Right hindlimb (tissue), 1 donor: ENCODE measurements at places on chromosomes 5 and 9.

DNA sequence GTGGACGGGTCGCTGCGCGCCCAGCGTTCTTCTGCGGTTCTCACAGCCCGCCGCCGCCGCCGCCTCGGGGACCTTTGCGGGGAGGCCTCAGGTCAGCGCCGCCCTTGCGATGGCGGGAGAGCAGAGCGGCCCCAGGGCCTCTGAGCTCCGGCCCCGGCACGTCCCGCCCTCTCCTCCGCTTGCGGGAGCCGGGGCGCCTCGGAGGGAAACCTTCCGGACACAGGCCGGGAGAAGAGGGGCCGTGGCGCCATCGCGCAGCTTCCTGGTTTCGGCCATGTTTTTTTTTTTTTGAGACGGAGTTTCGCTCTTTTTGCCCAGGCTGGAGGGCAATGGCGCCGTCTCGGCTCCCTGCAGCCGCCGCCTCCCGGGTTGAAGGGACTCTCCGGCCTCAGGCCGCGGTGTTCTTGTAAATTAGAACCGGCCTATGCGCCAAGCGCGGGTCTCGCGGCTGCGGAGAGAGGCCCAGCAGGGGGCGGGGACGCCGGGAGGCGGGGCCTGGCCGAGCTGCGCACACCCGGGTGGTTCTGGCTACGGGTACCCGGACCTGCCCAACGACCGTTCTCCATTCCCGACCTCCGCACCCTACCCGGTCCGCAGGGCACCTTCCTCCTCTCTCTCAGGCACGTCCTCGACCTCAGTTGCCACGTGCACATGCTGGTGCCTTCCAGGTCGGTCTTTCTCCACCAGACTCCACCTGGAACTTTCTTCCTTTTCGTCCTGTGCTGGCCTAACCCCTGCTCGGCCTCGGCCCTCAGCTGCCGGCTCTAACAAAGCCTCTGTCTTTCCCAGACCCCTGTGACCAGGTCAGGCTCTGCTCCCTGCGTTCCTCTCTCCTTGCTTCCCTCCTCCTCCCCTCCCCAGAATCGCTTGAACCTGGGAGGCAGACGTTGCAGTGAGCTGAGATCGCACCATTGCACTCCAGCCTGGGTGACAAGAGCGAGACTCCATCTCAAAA lies 28.8 kb upstream of the MGAT1 start:
- DNase-seq, result peak; percentile 89

GRCh38 chr9:34218446-34218845 lies 39.6 kb downstream of the UBAP1 start:
- no peak for DNase-seq

- peak; percentile 41 for DNase-seq
Measured at GRCh38 chr5:96660971-96661854, 963 bp upstream of the CAST start.

GRCh38 chr5:61617039-61617438 lies 285.0 kb downstream of the ZSWIM6 start:
- DNase-seq, result no peak

DNA sequence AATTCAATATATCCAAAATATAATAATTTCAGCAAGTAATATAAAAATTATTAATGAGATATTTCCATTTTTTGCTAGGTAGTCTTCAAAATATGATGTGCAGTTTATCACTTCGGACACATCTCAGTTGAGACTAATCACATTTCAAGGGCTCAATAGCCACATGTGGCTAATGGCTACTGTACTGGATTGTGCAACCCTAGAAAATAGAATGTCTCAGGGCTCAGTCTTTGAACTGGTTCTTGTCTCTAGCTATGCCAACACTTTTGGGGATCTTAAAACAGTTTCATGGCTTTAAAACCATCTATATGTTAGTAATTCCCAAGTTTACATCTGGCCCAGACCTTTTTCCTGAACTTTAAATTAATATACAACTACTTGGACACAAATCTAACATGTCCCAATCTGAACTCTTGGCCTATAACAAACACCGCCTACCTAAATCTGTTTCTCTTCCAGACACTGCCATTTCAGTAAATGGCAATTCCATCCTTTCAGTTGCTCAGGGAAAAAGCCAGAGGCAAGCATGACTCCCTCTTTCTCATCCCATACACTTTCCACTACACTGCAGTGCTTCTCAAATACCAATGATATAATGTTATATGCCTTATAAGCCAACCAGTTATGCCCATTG lies 18.8 kb downstream of the PTAR1 start:
- no peak for DNase-seq

DNA sequence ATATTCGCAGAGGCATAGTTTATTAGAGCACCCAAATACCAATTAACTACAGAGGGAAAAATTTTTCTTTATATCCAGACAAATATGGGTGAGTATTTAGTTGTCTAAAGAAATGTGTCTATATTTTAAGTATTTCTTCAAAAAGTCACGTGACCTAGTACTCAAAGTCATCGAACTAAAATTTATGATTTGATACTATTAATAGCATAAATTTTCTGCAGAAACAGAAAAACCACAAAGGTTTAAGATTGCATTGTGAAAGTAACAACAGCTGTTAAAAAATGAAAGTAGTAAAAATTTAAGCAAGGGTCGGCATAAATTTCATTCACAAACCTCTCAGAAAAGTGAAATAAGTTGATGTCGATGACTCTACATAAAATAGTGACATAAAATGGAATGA lies 323.9 kb upstream of the RORB start:
- no peak for DNase-seq

DNA sequence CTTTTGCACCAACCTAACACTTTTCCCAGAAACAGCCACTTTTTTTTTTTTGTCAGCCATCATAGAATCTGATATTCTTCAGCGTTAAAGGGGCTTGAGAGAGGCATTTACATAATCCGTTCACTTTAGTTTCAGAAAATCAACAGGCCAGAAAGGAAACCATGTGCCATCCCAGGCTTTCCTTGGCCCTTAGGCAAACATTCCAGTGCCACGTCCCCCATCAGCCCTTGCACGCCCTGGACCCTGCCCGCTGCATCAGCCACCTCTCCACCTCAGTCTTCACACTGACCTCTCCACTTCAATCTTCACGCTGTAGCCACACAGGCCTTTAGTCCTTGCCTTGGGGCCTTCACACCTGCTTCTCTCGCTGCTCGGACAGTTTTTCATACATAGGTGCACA lies 123.2 kb downstream of the GRIA1 start:
- DNase-seq, result no peak

DNA sequence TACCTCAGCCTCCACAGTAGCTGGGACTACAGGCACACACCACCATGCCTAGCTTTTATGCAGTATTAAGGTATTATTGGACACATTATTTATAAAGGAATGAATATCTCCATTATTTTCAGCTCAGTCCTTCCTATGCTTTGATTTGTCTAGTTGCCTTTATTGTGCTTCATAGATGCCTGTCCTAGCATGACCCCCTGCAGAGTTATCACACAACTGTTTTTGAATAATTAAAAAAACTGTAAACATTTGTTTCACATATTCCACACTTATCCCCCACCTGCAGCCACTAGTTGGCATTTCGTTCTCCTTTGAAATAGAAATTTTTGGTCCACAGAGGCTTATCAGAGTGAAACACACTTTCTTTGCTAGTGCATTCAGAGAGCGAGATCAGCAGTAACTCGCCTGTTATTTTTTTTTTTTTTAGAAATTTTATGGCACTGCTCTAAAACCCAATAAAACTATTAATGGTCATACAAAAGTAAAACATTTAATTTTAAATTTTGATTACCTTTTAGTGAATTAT lies 151.8 kb upstream of the RASA1 start:
- no peak for DNase-seq

DNA sequence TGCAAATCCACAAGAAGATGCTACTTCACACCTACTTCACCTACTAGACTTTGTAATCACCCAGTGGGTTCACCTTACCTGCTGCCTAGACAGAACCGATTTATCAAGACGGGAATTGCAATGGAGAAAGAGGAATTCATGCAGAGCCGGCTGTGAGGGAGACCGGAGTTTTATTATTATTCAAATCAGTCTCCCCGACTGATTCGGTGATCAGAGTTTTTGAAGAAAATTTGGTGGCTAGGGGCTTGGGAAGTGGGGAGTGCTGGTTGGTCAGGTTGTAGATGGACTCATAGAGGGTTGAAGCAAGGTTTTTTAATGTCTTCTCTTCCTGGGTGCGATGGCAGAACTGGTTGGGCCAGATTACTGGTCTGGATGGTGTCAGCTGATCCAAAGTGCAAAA lies 23.4 kb downstream of the SFXN1 start:
- no peak for DNase-seq

DNA sequence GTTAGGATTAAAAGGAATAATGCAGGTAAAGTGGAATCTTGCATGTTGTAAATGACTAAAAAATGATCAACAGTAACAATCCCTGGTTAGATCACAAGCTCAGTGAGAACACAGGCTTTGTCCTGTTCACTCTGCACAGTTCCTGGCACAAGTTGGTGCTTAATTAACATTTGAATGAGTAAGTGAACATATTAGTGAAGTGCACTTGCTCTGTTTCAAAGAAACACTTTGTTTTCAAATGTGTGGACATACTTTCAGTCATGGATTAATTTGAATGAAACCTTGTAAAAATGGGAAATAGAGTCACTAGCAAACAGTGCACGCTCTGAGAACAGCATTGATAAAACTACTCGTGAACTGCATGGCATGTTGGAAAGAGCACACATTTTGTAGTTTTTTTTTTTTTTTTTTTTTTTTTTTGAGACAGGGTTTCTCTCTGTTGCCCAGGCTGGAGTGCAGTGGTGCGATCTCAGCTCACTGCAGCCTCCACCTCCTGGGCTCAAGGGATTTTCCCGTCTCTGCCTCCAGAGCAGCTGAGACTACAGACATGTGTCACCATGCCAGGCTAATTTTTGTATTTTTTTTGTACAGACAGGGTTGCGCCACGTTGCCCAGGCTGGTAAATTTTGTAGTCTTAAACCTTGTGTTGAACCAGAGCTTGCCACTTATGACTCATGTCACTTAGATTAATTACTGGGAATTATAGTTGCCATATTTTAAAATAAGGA lies 159.9 kb downstream of the LURAP1L start:
- no peak for DNase-seq

GRCh38 chr5:14853685-14854084 lies 17.9 kb downstream of the ANKH start:
- DNase-seq, result no peak

DNA sequence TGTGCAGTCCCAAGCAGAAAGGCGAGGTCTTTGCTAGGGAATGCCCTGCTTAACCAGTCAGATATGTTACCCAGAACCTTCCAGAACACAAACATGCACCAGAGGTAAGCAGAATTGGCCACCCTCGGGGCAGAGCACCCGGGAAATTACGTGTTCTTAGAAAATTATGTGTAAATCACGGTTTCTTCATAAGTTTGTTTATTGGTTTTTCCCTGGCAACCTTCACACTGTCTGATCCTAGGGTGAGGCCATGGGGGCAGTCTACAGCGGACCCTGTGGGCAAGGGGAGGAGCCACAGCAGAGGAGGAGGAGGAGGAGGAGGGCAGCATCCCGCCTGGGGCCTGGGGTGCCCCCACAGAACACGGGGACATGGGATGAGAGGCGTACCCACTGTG lies 31.4 kb downstream of the RXRA start:
- no peak for DNase-seq

GRCh38 chr9:120627073-120627472 lies 47.1 kb upstream of the CDK5RAP2 start:
- DNase-seq, result no peak

- DNase-seq, result peak; percentile 64
Measured at GRCh38 chr9:13431222-13431536, 151.7 kb upstream of the MPDZ start.

DNA sequence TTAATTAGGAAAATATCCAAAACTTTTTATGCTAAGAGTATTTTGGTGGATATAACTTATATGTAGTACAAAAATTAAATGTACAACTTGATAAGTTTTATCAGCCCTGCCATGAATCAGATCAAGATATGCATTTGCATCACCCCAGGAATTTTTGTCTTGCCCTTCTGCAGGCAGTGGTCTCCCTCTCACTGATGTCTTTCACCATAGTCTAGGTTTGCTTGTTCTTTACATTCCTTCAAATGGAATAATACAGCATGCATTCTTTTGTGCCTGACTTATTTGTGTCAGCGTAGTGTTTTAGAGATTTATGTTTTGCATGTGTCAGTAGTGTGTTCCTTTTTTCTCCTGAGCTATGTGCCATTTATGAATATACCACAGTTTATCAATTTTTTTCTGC lies 36.4 kb downstream of the RNF180 start:
- no peak for DNase-seq

GRCh38 chr5:178463321-178464155 lies 126.7 kb downstream of the COL23A1 start:
- DNase-seq, result no peak

- peak; percentile 15 for DNase-seq
Measured at GRCh38 chr5:995318-995717, 13.3 kb upstream of the NKD2 start.

GRCh38 chr5:17267106-17267505 lies 49.7 kb downstream of the BASP1 start:
- DNase-seq, result no peak

DNA sequence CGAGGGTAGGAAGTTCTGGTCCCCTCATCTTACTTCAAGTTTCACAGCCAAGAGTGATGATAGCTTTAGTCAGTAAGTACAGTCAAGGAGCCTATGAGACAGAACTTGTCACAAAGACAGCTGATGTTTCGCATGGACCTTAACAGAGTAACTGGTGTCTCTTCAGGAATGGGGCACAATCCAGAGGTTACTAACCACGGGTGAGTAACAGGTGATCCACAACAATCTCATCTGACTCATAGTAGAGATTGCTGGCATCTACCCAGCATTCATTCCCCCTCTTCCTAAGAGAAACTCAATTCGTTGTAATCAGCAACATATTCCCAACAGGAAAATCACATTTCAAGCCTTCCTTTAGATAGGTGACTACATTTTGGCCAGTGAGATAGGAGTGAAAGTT lies 126.7 kb downstream of the SNX18 start:
- no peak for DNase-seq

- DNase-seq, result no peak
Measured at GRCh38 chr5:172816925-172817562, 17.0 kb upstream of the ERGIC1 start.

GRCh38 chr5:124446120-124446519 lies 300.3 kb downstream of the ZNF608 start:
- DNase-seq, result no peak

DNA sequence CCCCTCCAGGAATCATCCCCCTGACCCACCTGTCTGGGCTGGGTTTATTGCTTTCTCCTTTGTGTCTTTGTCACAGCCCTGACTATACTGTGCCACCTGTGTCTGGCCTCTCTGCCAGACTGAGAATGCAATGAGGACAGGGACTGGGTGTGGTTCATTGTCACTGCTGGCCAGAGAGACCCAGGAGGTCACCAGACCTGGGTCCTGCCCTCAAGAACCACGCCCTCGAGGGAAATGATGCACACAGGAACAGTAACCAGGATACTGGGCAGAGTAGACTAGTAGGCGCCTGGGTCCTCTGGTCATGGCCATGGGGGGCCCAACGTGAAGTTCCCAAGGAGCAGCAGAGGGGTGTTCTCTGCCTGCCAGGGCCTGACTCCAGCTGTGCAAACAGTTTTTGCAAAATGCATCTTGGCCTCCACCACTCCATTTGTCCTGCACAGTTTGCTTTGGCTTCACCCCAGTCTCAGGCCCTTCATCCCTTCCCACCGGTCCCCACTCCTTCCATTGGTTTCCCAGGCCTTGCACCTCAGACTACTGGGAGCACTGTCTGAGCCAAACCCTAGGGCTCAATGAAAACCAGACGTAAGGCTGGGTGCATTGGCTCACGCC lies 17.8 kb downstream of the RGS3 start:
- DNase-seq, result no peak
